ENCODE measurements at places on chromosomes 6 and 20.
A peak's percentile ranks its signal among the peaks of the same experiment; 100 is the strongest.

- DNase-seq: no peak
Observed at GRCh38 chr6:95848717-95849116, 167.1 kb upstream of the FUT9 start.

GRCh38 chr6:125154118-125154760 lies 666 bp downstream of the TPD52L1 start:
- DNase-seq: peak; percentile 64

GRCh38 chr20:19952392-19952791 lies 64.8 kb upstream of the NAA20 start:
- no peak for DNase-seq

DNA sequence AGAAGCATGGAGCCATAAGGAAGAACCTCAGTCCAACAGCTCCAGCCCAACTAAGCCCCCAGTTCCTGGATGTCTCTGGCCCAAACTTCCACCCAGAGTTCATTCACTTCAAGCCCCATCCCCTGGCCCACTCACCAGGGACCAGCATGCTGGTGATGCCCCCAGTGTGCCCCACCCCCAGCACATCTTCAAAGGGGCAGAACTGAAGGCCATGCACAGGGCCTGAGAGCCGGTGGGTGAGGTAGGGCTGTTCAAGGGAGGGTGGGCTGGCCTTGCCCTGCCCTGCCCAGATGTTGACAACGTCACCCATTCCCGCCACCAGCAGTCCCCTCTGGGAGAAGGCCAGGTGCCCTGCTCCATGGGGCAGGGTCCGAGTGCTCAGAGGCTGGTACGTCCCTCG lies 3.6 kb downstream of the B3GALT4 start:
- no peak for DNase-seq

GRCh38 chr20:53547664-53548239 lies 45.9 kb downstream of the ZNF217 start:
- peak; percentile 85 for DNase-seq

- no peak for DNase-seq
Observed at GRCh38 chr6:137676888-137677287, 182.7 kb upstream of the OLIG3 start.

- peak; percentile 55 for DNase-seq
Observed at GRCh38 chr20:23245553-23246181, 104.9 kb upstream of the NXT1 start.

GRCh38 chr6:89298680-89299465 lies 16.2 kb downstream of the GABRR2 start:
- DNase-seq: peak; percentile 73

DNA sequence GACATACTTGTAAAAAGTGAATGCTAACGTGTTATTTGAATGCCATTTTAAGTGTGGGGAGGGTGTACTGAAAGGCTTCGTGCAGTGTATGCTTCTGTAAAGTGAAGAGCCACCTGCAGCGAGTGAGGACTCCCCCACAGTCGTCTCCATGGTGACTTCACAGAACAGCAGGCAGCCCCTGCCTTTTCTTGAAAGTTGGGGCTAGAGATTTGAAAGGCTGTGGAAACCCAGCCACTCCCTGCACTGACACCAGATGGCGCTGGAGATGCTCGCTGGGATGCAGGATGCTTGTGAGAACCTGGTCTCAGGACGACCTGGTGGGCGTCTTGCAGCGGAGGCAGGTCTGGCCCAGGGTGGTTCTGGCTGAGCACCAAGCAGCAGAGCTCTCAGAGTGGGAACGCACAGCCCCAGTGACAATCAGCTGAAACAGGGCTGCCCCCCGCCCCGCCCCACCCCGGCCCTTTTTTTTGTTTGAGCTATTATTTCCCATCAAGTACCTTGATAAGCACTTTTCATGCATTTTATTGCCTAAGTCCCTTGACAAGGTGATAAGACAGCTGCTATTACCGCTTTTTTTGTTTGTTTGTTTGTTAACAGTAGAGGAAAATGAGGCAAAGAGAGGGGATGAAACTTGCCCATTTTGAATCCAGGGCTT lies 150.3 kb downstream of the SYCP2 start:
- peak; percentile 78 for DNase-seq

DNA sequence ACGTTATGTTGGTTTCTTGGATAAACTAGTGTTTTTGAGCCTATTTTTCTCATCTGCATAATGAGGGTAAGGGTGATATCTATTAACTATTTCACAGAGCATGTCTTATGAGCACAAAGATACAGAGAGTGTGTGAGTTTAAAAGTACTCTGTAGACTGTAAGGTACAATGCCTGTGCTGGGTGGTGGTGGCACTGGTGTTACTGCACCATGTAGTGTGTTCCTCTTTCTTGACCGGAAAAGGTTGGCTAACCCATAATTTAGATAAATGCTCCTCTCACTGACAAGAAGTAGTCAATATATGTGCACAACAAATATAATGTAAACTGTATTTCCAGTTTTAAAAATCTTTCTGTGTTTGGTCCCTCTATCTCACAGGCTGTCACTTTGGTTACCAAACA lies 116.2 kb upstream of the MMS22L start:
- DNase-seq: no peak

GRCh38 chr6:79241228-79241627 lies 6.7 kb upstream of the HMGN3 start:
- DNase-seq: no peak

GRCh38 chr6:49898904-49899566 lies 32.7 kb upstream of the CRISP1 start:
- peak; percentile 6 for DNase-seq

- DNase-seq: no peak
Observed at GRCh38 chr20:8812817-8813216, 256.1 kb upstream of the PLCB4 start.

GRCh38 chr6:11323666-11324452 lies 91.4 kb upstream of the NEDD9 start:
- no peak for DNase-seq

DNA sequence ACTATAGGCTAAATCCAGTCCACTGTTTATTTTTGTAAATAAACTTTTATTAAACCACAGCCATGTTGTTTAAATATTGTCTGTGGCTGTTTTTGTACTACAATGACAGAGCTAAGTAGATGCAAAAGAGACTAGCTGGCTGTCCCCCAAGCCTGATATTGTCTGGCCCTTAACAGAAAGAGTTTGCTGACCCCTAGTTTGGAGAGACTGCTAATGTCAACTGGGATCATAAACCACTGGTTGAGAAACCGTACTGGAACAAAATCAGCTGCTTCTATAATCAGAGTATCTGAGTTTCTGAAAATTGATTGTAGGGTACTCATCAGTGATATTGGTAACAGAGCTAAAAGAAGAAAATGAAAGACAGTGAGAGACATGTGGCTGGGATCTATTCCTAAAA lies 102.6 kb upstream of the FAM184A start:
- no peak for DNase-seq

DNA sequence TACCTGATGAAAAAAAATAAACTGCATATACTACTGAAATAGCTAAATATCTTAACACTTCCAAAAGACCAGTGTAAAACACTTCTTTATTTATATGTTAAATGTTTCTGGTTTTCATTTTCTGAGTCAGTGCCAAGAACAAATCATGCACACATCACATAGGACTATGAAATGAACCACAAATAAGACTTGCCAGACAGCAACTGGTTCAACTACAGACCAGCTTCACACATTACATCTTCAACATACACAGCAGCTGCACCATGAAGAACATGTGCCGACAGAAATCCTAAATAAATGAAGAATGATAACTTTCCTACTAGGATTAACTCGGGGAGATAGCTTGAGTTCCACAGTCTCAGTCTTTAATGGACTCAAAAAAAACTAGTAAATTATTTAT lies 168.3 kb upstream of the STXBP5 start:
- no peak for DNase-seq

GRCh38 chr20:31968291-31969126 lies 558 bp downstream of the XKR7 start:
- peak; percentile 64 for DNase-seq

DNA sequence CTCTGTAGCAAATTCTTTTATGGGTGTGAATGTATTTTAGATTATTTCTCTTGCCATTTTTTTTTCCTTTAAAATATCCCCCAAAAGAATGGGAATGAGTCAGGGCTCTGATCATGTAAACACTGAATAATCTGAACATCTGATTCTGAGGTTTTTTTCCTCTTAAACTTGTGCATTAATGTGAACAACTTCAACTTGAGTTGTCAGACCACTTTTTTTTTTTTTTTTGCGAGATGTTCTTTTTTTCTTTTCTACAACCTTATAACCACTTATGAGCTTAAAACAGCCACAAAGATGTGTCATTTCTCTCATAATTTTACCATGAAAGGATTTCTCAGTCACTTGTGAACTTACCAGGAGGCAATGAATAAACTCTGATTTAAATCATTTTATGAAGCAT lies 85.3 kb downstream of the TBC1D7 start:
- no peak for DNase-seq

GRCh38 chr6:165186041-165186440 lies 123.4 kb downstream of the C6orf118 start:
- no peak for DNase-seq

DNA sequence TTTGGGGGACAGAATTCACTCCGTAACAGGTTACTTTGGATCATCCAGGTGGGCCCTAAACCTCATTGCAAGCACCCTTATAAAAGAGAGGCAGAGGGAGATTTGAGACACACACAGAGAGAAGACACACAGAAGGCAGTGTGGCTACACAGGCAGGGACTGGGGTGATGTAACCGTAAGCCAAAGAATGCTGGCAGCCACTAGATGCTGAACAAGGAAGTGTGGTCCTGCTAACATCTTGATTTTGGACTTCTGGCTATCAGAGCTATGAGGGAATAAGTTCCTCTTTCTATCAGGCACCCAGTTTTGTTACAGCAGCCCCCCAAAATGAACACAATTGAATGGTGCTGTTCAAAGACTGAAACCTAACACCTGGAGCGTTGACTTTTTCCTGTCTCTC lies 191.3 kb upstream of the MYLIP start:
- DNase-seq: no peak

DNA sequence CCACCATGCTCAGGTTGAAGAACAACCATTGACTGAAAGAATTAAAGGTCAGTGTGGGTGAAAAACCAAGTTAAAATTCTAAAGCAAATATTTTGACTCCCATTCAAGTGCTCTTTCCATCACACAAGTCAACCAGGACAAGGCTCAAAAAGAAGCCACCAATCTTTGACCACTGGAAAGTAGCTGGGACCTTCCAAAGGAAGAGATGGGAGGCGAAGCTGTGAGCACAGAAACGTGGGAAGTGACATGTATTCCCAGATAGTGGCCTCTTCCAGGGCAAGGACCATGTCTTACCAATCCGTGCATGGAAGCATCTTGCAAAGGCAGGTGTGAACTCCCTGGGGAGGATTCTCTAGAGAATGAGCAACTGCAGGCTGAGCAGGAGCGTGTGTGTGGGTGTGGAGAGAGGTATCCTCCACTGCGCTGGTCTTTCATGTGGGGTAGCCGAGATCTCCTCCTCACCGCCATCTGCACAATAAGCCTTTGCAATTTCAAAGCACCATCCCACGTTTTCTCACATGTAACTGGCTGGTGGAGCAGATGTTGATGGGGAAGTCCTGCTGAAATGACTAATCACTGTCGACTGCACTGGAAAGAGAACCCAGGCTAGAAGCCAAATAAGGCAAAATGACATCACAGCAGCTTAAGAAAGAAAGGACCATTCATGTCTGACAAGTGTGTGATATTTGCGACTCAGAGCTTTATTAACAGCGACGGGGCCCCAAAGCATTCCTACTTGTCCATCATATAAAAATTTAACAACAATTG lies 189.4 kb upstream of the RREB1 start:
- DNase-seq: peak; percentile 58

DNA sequence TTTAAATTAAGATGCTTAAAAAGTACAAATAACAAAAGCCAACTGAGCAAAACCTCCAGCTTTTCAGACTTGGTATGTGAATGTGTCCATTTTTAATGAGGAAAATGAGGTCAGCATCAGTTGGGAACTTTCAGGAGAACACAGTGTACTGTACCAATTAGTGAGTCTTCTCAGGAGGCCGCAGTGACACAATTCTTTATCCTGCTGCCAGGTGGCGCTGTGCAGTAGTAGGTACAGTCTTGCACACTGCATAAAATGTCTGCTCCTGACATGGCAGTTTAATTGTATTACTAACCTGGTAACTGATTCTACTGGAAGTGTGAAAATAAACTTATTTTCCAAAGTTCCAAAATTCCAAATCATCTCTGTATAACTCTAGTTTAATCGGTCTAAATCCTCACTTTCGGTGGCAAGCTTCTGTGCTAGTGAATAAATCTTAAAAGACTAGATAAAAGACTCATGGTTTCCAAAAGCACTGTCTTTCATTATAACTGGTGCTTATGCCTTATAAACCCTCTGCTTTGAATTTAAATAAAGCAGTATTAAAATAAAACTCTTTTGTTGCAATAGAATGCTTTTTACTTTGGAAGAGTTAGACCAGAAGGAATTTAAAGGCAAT lies 214.8 kb upstream of the MMS22L start:
- DNase-seq: peak; percentile 89

- no peak for DNase-seq
Observed at GRCh38 chr20:19453410-19453809, 241.0 kb downstream of the SLC24A3 start.

DNA sequence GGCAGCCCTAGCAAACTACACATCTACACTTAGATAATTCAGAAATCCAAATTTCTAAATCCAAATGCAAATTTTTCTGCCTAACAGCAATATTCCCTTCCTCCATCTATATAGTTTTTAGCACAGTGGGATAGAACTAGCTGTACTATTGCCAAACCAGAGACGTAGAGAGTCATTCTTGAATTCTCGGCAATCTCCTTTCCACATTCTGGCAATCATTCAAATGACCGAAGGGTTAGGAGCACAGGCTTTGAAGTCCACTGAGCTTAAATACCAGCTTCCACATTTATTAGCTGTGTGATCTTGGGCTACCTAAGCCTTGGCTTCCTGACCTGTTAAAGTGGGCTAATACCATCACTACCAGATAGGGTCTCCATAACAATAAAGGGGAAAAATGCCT lies 3.1 kb upstream of the RPS12 start:
- DNase-seq: no peak

- no peak for DNase-seq
Observed at GRCh38 chr6:170584954-170585498, 589 bp upstream of the PDCD2 start.

DNA sequence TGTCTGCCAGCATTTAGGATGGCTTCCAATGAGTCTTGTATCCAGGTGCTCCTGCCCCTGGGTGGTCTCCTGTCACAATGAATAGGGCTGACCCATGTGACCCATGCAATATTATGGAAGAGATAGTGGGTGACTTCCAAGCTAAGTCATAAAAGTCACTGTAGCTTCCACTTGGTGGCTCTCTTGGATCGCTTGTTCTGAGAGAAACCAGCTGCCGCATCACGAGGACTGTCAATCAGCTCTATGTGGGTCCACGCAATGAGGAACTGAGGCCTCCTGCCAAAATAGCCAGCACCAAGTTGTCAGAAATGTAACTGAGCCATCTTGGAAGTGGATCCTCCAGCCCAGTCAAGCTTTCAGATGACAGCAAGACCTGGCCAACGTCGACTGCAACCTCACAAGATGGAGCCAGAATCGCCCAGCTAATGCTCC lies 14.9 kb upstream of the MATN4 start:
- DNase-seq: peak; percentile 85
